ENCODE measurements at places on chromosomes 7 and 10.

DNA sequence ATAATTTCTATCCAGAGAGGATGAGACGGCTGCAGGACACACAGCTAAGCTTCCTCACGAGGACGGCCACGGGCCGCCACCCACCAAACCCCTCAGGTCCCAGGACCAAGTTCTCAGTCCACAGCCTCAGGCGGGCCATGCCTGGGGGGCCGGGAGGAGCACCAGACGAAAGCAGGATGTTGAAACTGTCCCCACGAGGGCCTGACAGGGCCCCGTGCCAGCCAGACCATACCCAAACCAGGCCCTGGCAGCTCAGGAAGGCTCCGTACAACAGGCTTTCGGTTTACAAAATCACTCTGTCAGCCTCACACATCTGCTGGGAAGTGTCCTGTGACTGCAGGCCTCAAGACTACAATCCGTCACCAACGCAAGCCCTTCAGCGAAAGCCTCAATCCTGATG is 14.5 kb downstream of the TUBGCP2 start:
- peak; percentile 20 for DNase-seq

- no peak for DNase-seq
Measured at GRCh38 chr10:69684981-69685353, 54.9 kb downstream of the FAM241B start.

GRCh38 chr10:7541137-7542087 is 125.4 kb downstream of the ITIH5 start:
- DNase-seq = peak; percentile 67

GRCh38 chr10:100890141-100890672 is 22.6 kb upstream of the SLF2 start:
- no peak for DNase-seq

- DNase-seq = no peak
Measured at GRCh38 chr7:138658889-138659288, 42.3 kb downstream of the SVOPL start.

DNA sequence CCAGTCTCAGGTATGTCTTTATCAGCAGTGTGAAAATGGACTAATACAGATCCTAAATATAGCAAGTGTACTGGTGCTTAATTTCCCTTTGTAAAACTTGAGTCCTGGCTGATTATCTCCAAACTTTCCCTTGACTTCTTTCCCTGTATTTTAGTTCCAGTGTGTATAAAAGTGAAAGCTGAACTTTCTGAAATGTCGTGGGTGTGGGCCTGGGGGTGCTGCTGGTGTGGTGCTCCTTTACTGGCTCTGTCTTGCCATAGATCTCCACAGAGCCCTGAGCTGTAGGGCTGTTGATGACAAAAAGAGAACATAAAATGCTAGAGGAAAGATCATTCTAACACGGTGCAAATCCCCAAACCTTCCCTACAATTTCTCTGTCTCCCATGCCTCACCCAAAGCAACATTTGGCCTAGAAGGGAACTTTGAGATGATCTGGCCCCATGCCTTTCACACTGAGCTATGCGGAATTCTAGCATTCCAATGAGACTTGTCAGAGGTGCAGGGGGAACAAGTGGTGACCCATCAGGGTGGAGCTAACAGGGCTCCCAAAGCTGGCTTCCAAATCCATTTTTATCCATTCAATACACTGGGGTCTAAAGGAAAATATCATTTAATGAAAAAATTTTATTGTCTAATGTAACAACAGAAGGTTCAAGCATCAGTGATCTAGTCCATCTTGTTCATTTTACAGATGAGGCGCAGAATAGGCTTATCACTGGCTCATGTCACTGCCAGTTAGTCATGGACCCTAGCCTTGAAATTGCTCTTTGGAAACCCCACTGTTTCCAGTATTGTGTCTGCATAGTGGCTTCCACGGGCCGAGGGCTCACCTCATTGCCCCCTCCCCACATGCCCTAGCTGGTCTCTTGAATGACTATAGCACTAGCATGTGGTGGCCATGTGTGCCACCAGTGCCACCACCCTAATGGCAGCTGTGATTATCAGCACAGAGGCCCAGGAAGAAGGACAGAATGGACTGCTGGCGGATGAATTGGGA is 1000.9 kb downstream of the LRMDA start:
- peak; percentile 53 for DNase-seq

DNA sequence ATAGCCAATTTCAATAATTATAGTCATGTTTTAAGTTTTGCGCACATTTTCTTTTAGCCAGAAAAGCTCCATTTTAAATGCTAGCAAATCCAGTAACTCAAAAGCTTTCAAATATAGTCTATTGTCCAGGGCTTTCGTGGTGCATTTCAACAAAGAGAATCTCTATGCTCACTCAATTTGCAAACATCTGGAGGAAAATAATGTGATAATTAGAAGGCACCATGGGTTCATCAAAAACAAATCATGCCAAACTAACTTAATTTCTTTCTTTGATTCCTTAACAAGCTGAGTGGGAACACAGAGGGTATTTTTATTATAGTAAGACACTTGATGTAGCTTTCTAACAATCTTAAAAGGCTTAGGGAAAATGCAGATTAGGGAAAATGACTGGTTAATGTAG is 179.8 kb downstream of the NXPH1 start:
- DNase-seq = no peak

GRCh38 chr10:12709521-12709963 is 292.0 kb downstream of the CCDC3 start:
- DNase-seq = no peak

Measured in psoas muscle (tissue), 8 donors.